Iris pigment epithelial cell (primary cell): ENCODE measurements at places on chromosomes 3 and 15.

- DNase-seq: no peak
These were observed 70.4 kb upstream of the CMTM7 start for GRCh38 chr3:32321095-32321790.

DNA sequence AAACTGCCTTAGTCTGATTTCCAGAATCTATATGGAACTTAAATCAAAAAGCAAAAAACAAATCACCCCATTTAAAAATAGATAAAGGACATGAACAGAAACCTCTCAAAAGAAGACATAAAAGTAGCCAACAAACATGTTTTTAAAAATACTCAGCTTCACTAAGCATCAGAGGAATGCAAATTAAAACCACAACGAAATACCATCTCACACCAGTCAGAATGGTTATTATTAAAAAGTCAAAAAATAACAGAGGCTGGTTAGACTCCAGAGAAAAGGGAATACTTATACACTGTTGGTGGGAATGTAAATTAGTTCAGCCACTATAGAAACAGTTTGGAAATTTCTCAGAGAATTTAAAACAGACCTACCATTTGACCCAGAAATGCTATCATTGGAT is 367.9 kb downstream of the ZIC4 start:
- DNase-seq: peak; percentile 34

GRCh38 chr3:161230621-161231171 is 9.6 kb downstream of the NMD3 start:
- no peak for DNase-seq

- DNase-seq: no peak
These were observed 36.1 kb upstream of the CADM2 start for GRCh38 chr3:84922682-84923081.

- DNase-seq: no peak
These were observed 84.3 kb upstream of the ARL6 start for GRCh38 chr3:97680210-97680609.

DNA sequence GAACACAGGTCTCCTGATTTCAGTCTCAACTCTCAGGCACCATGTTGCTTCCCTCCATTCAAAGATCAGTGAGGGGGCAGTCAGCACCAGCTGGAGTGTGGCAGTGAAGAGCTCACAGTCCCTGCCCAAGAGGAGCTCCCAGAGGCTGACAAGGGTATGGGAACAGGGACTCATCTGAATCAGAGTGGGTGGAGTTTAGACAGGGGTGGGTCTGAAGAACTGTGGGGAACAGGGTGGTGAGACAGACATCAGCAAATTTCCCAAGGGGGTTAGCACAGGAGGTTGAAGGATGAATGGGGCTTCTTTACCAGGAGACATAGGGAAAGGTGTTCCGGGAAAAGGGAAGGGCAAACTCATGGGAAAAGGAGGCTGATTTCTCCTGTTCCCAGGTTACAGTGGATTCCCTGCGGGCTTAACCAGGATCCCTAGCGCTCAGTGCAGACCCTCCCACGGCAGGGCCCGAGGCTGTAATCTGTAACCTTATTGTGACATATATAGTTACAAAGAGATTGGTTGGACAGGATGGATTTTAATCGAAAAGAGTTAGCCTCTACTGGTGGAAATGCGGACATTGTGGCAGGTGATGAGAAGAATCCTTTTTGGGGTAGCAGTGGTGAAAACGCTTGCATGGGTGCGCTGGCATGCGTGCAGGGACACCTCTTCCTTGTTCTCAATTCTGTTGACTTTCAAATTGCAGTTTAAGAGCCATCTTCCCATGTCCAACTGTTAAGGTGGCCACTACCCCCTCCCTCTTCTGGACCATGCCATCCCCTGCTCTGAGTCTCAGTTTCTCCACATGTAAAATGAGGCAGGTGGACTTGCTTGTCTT is 160.3 kb downstream of the SMAD6 start:
- no peak for DNase-seq

GRCh38 chr15:99582508-99582960 is 16.8 kb downstream of the MEF2A start:
- DNase-seq: no peak

GRCh38 chr15:81784751-81785150 is 261.1 kb downstream of the MEX3B start:
- DNase-seq: no peak

GRCh38 chr3:5822843-5823242 is 635.3 kb downstream of the EDEM1 start:
- DNase-seq: no peak

DNA sequence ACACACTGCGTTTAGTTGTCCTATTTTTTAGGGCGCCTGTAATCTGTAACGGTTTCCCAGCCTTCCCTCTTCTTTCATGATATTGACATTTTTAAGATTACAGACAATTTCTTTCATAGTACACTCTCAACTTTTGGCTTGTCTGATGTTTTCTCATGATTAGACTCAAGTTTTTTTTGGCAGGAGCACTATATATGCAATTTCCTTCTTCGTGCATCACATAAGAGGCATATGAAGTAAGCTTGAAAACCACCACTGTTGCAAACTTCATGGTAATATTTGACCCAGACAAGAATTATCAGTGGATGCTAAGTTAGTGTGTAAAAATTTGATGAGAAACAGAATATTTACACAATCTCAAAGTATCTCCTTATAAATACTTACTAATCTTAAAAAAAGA is 119.2 kb upstream of the CMC1 start:
- no peak for DNase-seq

- no peak for DNase-seq
These were observed 489.2 kb upstream of the CNTN4 start for GRCh38 chr3:1609416-1609815.

DNA sequence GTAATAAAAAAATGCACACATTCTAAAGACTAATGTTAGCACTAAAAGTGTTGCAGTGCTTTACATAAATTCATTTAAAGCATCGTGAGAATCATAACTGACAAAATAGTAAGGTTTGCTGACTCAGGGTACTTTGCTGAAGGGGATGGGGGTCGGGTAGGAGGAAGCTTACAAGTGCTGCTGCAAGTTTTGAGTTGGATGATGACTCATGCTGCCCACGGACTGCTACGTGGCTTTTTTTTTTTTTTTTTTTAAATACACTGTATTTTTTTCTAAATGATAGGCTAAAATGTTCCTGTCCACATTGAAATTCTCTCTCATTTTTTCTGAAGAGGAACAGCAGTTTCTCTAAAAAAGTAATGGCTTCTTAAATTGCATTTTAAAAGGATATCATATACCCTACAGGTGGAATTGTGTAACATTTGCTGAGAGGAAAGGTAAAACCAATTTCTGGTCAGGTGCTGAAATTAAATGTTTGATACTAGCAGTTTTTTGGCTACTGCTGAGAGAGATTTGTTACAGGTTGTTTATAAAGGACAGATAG is 2.2 kb downstream of the MAPK6 start:
- DNase-seq: peak; percentile 97

- no peak for DNase-seq
These were observed 1.9 kb upstream of the VWA5B2 start for GRCh38 chr3:184227481-184227935.

GRCh38 chr15:66705277-66706146 is 3.5 kb downstream of the SMAD6 start:
- no peak for DNase-seq

DNA sequence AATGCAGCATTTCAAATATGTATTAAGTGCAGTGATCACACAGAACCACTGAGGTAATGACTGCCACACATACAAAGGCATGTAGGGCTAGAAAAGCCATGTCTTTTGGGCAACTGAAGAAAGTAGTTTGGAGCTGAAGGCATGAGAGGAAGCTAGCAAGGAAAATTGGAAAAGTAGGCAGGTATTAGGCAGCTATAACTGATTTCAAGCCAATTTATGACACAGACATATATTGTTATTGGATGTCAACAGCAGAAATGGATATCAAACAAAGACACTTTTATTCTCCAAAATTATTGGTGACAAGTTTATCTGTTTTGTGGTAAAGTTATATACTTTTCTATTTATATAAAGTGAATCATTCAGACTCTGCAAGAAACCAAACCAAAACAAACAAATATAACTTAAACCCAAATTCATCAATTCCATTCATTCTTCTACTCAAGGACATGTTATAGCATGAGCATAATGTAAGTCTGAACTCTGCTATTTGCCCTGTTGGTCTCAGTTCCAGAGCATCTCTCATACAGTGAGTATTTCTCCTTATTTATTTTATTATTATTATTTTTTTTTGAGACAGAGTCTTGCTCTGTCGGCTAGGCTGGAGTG is 307.4 kb upstream of the COL8A1 start:
- DNase-seq: peak; percentile 36

DNA sequence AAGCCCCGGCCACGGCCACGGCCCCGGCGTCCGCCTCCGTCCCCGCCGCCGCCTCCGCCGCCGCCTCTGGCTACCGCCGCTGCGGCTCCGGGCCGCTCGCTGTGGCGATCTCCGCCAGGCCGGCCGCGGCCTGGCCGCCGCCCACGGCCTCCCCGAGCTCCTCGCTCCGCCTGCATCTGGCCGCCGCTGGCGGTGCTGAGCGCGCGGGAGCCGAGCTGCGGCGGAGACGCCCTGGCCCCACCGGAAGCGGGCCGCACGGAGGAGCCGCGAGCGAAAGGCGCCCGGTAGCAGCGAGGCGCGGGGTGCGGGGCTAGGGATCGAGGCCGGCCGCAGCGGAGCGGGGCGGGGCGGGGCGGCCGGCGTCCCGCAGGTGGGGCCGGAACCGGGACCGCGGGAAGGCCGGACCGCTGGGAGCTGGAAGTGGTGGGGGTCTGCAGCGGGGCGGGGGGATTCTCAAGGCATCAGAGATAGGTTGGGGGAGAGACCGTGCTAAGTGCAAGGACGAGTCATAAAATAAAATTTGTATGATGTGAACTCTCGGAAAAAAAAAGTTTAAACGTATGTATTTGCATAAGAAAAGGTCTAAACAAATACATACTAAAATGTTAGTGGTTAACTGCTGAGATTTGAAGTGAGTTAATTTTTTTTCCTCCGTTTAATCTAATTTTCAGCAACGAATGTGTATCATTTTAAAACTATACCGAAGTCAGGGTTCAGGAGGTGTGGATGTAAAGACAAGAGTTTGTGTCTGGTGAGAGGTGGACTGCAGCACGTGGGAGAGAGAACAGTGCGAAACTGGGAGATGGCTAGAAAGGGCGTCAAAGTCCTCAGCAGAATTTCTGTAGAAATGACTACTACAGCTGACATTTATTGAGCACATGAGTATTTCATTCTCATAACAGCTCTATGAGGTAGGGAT is at the start of gene AVEN:
AVEN (minus strand) TSS at position 334 of the 919 bp plus-strand sequence; CDS start at position 176, 158 bp downstream.
- peak; percentile 50 for DNase-seq

- DNase-seq: peak; percentile 94
These were observed 15.7 kb downstream of the BHLHE40 start for GRCh38 chr3:4994823-4995499.

DNA sequence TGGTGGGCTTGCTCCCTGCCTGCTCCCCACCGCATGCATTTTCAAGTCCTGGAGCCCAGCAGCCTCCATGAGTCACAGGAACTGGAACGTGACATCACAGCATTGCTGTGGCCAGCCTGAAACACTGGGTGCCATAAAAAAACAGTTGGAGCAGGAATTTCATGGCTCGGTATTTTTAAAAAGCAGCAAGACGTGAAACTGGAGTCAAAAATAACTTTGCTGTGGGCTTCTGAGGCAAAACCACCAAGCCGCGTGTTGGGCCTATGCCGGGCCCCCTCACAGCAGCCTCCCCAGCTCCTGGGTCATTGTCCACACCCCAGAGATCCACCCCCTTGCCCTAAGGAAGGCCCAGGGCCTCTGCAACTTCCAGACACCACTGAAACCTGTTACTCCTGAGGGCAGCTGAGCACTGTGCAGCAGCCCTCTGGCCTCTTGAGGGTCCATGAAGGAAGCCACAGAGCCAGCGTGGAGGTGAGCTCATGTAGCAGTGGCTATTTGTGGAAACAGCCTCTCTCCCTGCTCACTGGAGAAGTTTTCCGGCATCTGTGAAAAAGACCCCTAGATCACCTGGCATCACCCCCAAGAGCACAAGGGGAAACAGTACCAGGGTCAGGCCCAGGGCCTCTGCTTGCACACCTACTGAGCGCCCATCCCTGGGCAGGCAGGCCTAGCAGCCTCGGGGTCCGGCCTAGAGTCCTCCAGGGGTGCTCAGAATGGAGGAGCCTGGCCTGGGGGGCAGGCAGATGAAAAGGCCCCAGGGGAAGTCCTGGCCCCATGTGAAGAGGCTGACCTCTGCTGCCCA is 34.0 kb upstream of the DUSP7 start:
- peak; percentile 90 for DNase-seq

- peak; percentile 91 for DNase-seq
These were observed 86.9 kb downstream of the DCLK3 start for GRCh38 chr3:36677331-36678007.

DNA sequence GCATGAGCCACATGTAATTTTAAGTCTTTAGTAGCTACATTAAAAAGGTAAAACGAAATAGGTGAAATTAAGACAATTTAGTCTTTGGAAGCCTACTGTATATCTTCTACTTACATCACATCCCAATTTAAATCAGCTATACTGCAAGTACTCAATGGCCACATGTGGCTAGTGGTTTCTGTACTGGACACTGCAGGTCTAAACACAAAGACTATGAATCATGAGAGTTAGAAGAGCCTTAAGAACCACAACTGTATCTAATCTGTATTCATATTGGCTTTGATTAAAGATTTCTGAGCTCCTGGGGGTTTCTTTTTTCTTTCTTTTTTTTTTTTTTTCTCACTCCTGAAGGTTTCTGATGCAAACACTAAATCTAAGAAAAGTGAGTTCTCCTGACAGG is 2.3 kb upstream of the EIF1B start:
- DNase-seq: no peak

DNA sequence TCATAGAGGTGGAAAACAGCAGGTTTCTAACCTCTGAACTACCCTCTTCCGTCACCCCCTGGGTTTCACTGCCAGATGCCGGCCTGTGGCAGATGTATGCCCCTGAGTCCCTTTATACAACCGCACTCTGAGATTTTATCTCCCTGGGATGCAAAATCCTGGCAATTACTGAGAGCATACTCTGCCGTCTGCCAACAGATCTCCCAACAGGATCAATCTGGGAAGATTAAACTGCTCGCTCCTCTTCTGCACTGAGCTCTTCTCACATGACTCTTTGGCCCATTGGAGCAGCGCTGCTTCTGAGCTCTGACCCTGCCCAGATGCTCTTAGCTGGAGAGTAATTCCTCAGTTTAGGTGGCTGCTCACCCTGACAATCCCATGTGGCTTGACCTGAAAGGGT is 133.2 kb downstream of the LIPC start:
- no peak for DNase-seq

DNA sequence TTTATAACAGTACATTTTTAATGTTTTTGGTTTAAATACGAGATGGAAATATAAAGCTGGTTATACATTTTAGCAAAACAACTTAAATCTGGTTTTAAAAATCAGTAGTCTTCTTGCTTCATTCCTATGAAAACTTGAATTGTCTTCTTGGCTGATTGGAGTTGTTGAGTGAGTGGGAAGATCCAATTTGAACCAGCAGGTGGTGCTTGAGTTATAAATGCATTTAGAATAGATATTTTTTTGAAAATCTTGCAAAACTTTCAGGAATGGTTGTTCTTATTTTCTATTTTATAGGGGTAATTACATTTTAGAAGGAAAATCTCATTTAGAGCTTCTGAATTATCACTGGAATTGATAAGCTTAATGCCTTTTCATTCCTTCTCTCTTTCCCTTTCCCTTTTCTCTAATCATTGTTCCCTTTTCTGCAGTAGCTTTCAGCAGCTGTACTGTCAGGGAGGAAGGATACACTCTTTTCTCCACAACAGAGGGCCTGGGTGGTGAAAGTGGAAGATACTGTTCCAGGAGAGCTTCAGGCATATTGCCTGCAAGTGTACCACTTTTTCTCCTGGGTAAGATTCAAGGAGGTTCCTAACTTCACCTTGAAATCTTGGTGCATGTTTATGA is 335.6 kb downstream of the NLGN1 start:
- peak; percentile 63 for DNase-seq

- DNase-seq: no peak
These were observed 718.7 kb upstream of the SGO1 start for GRCh38 chr3:20904671-20905070.
